ENCODE measurements at places on chromosomes 6 and 20.

GRCh38 chr20:33664085-33664761 lies 2.1 kb downstream of the C20orf144 start:
- no peak for DNase-seq

DNA sequence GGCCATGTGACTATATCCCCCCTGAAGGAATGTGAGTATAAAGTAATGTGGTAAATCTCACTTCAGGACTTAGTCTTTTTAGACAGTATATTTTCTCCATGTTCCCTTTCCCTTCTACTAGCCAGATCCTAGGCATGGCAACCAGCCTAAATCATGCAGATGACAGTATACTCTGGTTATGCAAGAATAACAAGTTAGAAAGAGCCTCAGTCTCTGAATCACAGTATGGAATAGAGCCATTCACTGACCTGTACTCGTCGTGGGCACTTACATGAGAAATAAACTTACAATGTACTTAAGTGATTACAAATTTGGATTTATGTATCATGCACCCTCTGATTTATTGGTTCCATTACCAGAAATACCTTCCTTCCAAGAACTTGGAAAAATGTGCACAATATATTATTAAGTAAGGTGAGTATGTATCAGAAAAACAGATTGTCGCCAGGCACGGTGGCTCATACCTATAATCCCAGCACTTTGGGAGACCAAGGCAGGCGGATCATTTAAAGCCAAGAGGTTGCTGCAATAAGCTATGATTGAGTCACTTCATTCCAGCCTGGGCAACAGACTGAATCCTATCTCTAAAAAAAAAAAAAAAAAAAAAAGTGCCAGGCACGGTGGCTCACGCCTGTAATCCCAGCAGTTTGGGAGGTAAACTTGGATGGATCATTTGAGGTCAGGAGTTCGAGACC lies 25.1 kb upstream of the FAM8A1 start:
- no peak for DNase-seq

DNA sequence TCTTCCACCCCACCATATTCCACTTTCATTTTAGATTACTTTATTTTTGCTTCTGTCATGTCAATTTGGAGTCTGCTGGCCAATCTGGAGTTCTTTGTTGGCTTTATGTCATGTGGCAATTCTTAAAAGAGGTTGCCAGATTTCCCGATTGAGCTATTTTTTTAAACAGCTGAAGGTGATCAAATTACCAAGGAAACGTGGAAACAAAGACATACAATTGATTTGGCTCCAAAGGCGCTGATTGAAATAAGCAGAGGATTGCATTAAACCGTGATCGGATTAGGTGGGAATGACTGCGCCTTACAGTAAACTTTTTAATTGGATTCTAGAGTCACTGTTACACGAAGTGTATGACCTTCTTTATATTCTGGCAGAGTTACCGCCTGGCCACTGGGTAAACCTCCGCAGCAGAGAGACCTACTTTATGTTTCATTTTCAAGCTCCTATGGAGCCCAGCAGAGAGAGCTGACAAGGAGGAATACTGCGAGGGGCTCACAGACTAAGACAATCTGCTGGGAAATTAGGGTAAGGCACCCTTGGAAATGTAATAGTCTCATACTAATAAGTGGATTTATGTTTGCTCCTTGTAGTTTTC lies 37.9 kb downstream of the SIM1 start:
- no peak for DNase-seq

GRCh38 chr20:10868299-10868698 lies 194.5 kb upstream of the JAG1 start:
- DNase-seq = no peak

GRCh38 chr6:2556761-2557160 lies 194.0 kb downstream of the MYLK4 start:
- no peak for DNase-seq

DNA sequence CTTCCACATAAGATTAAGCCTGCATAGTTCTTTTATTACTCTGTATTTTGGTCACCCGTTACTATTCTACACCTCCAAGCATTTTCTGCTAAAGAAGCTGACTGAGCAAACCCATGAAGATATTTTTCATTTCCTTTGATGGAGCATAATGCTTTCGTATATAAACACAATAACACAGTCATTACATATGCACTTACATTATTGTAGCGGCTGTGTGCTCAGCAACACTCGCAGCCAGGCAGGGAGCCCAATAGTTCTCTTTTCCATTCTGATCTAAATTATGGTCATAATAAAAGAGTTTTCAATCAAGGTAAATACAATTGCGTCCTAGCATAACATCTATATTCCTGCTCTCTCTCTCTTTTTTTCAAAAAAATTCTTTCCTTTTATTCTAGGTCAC lies 69.6 kb upstream of the TFB1M start:
- no peak for DNase-seq

DNA sequence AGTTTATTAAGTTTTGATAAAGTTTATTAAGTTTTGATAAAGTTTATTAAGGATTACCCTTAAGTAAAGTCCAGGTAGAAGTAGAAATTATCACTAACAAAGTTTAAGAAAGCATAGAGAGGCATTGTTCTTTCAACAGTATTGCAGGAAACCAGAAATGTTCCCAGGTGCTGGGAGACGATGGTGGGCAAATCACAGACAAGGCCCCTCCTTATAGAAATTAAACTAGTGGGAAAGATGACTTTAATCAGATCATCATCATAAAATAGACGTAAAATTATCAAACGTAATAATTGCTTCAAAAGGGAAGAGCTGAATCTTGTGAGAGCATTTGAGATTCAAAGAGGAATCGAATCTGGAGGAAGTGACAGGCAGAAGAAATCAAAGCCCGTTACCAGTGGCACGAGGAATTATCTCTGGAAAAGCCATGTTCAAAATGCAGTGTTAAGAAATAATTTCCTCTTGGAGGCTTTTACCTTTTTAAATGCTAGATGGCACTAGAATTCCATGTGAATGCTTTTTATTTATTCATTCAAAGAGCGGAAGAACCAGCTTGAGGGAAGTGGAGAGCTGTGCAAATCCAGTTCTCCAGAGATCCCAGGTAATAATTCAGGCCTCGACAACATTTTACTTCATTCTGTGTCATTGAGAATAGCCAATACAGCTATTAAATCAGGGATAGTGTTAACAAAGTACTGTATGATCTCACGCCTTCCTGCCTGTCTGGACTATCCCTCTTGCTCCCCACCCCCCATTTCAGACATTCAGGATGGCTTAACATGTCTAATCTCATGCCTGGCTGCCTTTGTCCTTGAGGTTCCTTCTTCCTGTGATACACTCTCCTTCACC lies 1.0 kb upstream of the APMAP start:
- DNase-seq = no peak

GRCh38 chr20:57024849-57025248 lies 241.6 kb downstream of the BMP7 start:
- DNase-seq = no peak

DNA sequence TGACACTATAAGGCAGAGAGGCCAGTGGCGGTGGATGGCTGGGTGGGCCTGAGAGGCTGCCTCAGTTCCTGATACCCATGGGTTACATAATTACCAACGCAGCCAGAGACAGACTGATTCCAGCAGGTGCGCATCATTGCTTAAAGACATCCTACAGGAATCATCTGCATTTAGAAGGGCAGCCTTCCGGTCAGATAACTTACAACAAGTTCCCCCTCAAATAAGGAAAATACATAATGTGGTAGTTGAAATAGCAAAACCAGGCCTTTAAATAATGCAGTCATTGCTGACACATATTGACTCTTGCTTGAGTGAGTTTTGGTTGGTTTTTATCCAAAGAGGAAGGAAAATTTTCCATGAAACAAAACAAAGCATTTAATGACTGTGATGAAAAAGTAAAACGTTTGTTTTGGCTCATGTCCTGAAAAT lies 81.9 kb downstream of the SIM1 start:
- no peak for DNase-seq

- no peak for DNase-seq
These were observed 165.6 kb downstream of the KCNQ5 start for GRCh38 chr6:72787391-72788031.

GRCh38 chr20:4606051-4606450 lies 115.7 kb upstream of the PRND start:
- no peak for DNase-seq

GRCh38 chr6:53426667-53427270 lies 78.0 kb upstream of the ELOVL5 start:
- no peak for DNase-seq

- no peak for DNase-seq
These were observed 615 bp upstream of the EYA2 start for GRCh38 chr20:46893877-46894578.

- DNase-seq = no peak
These were observed 632.7 kb downstream of the RFPL4B start for GRCh38 chr6:112979830-112980229.

GRCh38 chr6:132204591-132204990 lies 196.7 kb downstream of the MOXD1 start:
- no peak for DNase-seq

- peak; percentile 61 for DNase-seq
These were observed 8.0 kb upstream of the SLC17A3 start for GRCh38 chr6:25882051-25882496.

DNA sequence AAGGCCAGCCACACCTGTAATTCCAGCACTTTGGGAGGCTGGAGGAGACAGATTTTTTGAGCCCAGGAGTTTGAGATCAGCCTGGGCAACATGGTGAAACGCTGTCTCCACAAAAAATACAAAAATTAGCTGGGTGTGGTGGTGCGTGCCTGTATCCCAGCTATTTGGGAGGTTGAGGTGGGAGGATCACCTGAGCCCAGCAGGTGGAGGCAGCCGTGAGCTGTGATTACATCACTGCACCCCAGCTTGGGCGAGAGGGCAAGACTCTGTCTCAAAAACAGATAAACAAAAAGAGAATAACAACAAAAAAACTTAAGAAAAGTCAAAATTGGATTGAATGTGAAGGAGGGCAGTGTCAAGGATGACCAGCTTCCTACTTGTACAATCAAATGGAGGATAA lies 2.9 kb downstream of the TPD52L1 start:
- no peak for DNase-seq

DNA sequence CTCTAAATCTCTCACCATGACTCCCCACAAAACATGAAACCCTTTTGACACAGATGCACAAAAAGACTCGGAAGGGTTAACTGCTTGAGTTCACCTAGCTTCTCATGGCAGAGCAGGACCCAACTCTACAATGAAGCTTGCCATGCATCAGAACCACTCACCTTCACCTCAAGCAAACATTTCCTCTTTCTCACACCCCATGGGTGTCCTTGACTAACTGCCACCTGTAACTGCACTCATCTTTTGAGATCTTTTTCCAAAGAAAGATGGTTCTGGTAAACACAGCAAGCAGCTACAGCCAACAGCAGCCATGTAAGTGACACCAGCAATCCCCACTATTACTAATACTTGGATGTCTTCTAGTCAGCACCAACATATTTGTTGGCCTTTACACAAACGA lies 76.5 kb downstream of the EFHC1 start:
- DNase-seq = no peak

GRCh38 chr6:33168284-33168601 lies 24.0 kb downstream of the COL11A2 start:
- no peak for DNase-seq

DNA sequence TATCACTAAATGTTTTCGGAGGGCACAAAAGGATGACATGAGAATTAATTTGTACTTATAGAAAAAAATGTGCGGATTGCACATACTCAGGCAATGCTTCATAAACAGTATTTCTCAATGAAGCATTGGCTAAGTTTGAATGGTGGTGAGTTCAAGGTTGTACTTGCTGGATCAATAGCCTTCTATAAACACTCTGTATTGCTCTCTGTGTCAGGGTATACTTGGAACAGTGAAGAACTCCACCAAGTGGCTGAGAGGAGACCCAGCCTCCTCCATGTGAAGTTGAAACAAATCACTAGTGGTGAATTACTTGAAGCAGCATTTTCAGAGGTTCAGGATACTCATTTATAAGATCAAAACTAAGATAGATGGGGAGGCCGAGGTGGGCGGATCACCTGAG lies 360.6 kb downstream of the RIMS1 start:
- DNase-seq = no peak

DNA sequence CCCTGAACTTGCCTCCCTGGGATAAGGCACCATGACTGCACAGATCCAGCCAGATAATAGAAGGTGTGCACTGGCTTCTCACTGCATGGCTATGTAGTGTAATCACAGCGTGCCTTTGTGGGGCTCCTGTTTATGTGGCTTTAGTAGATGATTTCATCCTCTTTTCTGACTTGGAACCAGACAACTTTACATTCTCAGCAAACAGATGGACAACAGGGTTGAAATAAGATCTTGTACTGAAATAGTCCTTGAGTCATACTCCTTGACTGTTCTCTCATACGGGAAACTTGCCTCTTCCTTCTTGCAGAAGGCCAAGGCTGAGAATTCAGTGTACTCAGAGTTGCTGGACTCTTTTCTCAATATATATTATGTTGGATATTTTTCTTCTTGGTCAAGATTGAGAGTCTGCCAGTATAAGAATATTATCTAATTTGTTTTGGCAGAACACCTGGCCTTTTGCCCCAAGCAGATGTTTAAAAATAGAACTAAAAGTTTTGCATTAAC lies 25.0 kb upstream of the RNF144B start:
- DNase-seq = no peak

- no peak for DNase-seq
These were observed 4.8 kb downstream of the HRH3 start for GRCh38 chr20:62215020-62215990.

DNA sequence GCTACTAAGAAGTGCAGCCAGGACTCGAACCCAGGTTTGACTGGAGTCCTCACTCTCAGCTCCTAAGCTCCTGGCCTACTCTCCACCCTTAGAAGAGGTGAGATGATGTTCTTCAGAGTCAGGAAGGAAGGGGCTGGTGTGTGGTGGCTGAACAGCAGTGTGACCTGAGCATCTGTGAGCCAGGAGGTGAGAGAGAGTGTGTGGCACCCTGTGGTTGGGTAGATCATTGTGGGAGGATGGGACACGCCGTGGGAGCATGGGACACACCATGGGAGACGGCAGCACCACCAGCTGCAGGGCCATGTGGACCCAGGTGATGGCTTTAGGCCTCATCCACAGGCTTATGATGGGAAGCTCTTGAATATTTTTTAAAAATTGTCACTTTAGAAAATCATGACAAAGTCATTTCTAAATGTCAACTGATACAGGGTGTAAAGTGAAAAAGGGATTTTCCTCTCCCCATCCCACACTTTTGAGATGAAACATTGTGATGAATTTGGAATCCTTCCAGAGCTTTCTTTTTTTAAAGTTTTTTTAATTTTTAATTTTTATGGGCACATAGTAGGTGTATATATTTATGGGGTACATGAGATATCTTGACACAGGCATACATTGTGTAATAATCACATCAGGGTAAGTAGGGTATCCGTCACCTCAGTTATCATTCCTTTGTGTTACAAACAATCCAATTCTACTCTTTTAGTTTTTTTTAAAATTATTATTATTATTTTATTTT lies 31.6 kb downstream of the SRC start:
- DNase-seq = no peak

Data from lower lobe of right lung (tissue), 2 donors.